ENCODE measurements at places on chromosomes 1 and 21.

DNA sequence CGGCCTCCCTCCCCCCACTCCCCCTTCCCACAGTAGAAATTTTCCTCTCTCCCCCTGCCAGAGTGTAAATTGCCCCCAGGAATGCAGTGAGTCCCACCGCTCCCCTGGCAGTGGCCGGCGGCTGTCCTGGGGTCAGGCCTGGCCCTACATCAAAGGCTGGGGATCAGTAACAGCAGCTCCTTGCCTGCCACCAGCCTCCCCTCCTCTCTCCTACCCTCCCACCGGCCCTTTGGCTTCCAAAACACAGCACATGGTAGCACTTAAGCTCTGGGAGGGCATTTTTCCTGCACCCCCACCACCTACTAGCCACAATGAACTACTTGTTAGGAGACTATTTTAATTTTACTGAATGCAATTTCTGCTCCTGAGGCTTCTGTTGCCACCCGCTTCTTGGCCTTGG is 9.0 kb upstream of the COL8A2 start:
- no peak for DNase-seq

GRCh38 chr1:93979718-93980319 is 70.6 kb upstream of the GCLM start:
- no peak for DNase-seq

GRCh38 chr21:44375761-44376241 is 22.4 kb downstream of the TRPM2 start:
- no peak for DNase-seq

DNA sequence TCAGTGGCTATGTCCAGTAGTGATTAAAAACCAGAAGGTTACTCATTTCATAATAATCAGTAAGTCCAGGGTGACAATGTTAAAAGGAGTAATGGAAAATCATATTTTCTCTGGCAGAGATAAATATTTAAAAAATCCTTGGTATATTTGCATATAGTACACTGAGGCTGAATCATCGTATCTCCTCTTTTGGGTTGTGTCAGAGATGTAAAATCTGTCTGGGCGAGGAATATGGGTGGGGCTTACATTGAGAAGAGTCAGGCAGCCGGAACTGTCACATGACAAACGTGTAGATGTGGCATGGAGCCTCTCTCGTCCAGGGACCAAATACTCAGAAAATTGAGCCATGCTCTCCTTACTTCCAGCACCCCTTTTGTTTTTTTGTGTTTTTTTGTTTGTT is 120.9 kb downstream of the FMN2 start:
- DNase-seq, result no peak

DNA sequence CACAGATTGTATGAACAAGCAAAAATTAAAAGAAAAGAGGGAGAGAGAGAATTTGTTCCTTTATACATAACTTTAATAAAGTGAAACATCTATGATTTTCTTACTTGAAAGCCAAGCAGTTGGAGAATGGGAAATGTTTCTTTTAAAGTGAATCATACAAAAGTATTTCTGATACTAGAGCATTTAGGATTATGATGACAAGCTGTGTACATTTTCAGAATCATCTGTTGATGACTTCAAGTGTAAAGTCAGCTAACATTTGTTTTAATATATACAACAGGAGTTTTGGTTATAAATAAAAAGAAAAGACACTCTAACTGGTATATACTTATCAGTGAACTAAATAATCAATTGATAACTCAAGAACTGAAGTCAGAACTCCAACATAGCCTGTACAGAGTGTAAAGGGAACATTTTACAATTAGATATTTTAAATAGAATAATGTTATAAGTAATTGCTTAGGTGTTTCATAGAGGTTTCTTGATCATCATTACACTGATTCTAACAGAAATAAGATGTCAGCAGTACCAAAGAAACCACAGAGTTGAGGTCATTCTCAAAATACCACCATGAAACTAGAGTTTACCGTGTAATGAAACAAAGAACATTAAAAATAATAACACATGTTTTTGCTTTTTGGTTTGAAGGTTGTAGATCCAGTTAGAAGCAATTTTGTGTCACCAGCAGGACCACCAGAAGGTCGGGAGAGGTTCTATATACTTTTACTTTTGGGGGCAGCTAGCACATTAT is 103.4 kb downstream of the COL24A1 start:
- DNase-seq, result no peak

GRCh38 chr1:158924677-158925076 is 6.7 kb upstream of the PYHIN1 start:
- no peak for DNase-seq

Data from MV-4-11 (cell line).